Ovary (tissue), 10 donors: ENCODE measurements at places on chromosomes 6 and 20.

GRCh38 chr6:6766230-6766905 is 177.8 kb downstream of the LY86 start:
- DNase-seq, result no peak

- DNase-seq, result no peak
Observed at GRCh38 chr6:149152521-149152920, 165.0 kb upstream of the TAB2 start.

GRCh38 chr6:33008944-33009861 is at the start of gene HLA-DOA:
Gene HLA-DOA, minus strand, starts transcription at chr6:33009591.
- DNase-seq, result no peak

DNA sequence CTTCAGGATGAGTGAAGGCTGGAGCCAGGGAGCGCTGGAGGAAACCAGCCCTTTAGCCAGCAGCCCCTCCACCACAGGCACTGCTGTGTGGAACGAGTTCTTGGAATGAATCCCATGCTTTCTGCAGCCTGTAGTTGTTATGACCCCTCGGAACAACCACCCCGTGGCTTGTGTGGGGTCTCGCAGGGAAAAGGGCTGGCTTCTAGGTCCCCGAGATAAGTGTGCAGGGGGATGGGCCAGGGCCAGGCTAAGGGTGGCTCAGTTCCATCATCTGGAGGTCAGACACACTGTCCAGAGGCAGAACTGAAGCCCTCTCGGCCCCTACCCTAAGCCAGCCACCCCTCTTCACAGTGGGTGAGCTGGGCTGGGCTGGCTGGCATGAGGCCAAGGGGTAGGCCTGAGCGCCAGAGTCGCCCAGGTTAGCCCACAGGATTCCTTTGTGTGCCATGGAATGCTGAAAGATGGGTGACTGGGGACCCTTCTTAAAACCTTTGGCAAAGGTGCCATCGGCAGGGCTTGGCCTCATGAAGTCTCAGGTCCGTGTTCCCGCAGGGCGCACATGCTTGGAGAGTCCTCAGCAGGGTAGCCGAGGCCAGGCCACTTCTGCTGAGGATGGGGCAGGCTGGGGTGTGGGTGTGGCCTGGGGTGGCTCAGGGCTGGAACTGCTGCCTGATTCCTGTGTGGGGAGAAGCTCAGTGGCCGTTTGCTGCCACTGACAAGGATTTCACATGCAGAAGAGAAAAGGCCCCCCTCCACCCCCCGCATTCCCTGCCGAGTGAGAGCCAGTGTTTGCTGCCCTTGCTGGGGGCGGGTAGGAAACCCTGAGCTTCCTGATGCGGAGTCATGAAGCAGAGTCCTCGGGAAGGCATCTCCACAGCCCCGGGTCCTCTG is 24.6 kb downstream of the SPATA2 start:
- peak; percentile 61 for DNase-seq

GRCh38 chr20:38229376-38230252 is 30.9 kb downstream of the KIAA1755 start:
- no peak for DNase-seq
